Astrocyte (in vitro differentiated cells and primary cell): ENCODE measurements at places on chromosomes 13 and 19. TPM values are rescaled to one million over a fixed set of nuclear protein-coding genes. Genes with fewer than 3 reads are reported as not detected.

GRCh38 chr19:13764821-13765394 is 586 bp downstream of the MRI1 start:
- no peaks in the 10 kb centered on the region for H3K27me3 ChIP-seq
- peak overlapping the region; percentile 12 for H3K27ac ChIP-seq
- peak overlapping the region; percentile 64 for H3K4me3 ChIP-seq
- DNase-seq = no peak
- peaks cover 9% of the 10 kb centered on the region for H3K4me1 ChIP-seq

DNA sequence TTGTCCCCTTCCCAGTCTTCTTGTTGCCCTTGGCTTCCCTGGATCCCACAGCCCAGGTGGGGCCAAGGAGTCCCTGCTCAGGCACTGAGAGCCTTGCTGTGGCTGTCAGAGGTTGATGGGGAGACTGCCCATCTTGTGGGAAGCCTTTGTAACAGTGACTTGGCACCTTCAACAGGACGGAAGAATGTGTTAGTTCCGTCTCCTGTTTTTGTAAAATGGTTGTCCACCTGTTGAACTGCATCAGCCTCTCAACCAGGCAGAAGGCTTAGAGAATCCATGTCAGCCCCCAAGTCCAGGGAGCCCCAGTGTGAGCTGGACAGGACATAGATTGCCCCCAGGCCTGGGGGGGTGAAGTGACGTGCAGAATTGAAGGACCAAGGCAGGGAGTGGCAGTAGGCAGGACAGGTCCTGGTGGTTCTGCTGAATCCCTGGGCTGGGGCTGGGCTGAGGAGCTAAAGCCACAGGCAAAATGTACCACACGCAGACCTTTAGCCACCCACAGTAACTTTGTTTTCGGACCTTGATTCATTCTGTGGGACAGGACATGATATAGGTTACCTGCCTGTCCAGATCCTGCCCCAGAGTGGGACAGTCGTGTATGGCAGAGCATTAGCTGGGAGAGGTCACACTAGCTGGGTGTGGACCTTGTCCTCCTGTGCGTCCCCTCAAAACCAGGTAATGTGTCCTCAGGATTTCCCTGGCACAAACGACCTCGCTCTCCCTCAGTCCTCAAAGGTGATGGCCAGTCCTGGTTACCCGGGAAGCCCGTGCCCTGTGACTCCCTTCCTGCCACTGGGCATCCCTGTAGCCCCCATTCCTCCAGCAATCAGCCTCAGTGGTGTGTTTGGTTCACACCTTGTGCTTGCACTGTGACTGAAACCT is 47.0 kb downstream of the GATAD2A start:
- DNase-seq = no peak
- no peaks in the 10 kb centered on the region for H3K4me1 ChIP-seq
- no peak overlapping the region for H3K27ac ChIP-seq
- H3K36me3 ChIP-seq = no peaks in the 10 kb centered on the region
- H3K27me3 ChIP-seq = no peaks in the 10 kb centered on the region
- no peak overlapping the region for H3K4me3 ChIP-seq

DNA sequence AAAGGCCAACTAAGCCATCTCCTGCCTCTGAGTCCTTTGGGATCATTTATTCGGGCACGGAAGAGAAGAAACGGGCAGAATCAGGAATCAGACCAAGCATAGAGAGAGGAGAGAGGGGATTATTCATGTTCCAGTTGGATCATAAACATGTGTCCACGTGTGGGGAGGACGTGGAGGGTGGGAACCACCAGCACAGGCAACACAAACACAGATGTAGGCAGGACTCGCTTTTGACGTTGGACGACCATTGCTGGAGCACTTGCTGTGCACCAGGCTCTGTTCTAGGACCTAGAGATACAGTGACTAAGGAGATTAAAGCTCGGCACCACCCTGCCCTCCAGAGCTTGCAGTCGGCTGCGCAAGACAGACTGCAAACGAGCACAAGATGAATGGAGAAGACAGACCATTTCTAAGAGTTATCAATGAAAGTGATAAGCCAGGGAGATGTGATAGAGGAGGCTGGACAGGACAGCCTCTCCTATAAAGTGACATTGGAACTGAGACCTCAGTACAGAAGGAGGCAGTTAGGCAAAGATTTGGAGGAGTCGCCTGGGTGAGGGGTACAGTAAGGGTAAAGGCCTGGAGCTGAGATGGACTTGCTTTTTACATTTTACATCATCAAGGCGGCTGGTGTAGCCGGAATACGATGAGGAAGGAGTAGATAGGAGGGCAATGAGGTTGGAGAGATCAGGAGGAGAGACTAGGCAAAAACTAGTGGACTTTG is 716 bp downstream of the SH2D3A start:
- no peaks in the 10 kb centered on the region for H3K36me3 ChIP-seq
- peaks cover 2% of the 10 kb centered on the region for H3K4me1 ChIP-seq
- H3K27ac ChIP-seq = no peak overlapping the region
- peaks cover 10% of the 10 kb centered on the region for H3K27me3 ChIP-seq

DNA sequence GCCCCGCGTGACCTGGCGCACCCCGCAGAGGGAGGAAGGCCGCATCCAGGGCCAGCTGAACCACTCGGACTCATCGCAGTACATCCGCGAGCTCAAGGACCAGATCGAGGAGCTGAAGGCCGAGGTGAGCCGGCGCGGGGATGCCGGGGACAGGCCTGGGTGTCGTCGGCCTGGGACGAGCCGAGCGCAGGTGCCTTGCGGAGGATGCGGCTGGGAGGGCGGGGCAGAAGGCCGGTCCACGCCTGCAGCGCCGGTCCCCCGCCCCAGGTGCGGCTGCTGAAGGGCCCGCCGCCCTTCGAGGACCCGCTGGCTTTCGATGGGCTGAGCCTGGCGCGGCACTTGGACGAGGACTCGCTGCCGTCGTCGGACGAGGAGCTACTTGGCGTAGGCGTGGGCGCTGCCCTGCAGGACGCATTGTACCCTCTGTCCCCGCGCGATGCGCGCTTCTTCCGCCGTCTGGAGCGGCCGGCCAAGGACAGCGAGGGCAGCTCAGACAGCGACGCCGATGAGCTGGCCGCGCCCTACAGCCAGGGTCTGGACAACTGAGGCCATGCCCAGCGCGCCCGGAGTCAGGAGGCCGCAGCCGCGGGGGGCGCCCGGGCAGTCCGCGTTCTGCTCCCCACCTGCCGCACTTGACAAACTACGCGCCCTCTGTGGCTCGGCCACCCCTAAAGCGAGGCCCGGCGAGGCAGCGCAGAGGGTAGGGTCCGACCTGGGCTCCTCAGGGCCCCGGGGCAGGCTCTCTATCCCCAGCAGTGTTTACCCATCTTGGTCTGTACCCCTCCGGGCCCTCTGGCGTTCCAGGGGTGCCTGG is 10.8 kb downstream of the PRR36 start:
- H3K36me3 ChIP-seq = no peaks in the 10 kb centered on the region
- no peak overlapping the region for H3K4me3 ChIP-seq
- H3K27ac ChIP-seq = no peak overlapping the region
- H3K4me1 ChIP-seq = no peaks in the 10 kb centered on the region

- H3K27ac ChIP-seq = no peak overlapping the region
- no peak overlapping the region for H3K4me3 ChIP-seq
- no peaks in the 10 kb centered on the region for H3K4me1 ChIP-seq
- H3K36me3 ChIP-seq = no peaks in the 10 kb centered on the region
These were observed 60.0 kb upstream of the SPRY2 start for GRCh38 chr13:80400865-80401426.

DNA sequence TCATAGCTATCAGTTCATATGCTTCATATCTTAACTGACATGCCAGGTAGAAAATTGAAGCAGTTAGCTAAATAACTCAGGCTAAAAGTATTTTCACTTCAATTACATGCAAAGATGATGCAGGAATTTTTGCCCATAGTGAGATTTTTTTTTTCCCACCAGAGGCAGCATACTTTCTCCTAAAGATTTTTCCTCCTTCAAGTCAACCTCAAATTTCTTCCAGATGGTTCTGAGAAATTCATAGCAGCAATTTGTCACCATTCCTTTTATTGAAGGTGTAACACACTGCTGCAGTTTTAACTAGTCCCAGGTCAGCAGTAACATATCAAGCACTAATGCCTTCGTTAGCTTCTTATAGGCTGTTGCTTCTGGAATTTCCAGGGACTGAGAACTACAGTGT is 141.9 kb downstream of the SUCLA2 start:
- no peak overlapping the region for H3K27ac ChIP-seq

- no peak for DNase-seq
- H3K4me1 ChIP-seq = peaks cover 2% of the 10 kb centered on the region
- H3K27ac ChIP-seq = no peak overlapping the region
These were observed 6.4 kb downstream of the ATP11A start for GRCh38 chr13:112696001-112696868.

DNA sequence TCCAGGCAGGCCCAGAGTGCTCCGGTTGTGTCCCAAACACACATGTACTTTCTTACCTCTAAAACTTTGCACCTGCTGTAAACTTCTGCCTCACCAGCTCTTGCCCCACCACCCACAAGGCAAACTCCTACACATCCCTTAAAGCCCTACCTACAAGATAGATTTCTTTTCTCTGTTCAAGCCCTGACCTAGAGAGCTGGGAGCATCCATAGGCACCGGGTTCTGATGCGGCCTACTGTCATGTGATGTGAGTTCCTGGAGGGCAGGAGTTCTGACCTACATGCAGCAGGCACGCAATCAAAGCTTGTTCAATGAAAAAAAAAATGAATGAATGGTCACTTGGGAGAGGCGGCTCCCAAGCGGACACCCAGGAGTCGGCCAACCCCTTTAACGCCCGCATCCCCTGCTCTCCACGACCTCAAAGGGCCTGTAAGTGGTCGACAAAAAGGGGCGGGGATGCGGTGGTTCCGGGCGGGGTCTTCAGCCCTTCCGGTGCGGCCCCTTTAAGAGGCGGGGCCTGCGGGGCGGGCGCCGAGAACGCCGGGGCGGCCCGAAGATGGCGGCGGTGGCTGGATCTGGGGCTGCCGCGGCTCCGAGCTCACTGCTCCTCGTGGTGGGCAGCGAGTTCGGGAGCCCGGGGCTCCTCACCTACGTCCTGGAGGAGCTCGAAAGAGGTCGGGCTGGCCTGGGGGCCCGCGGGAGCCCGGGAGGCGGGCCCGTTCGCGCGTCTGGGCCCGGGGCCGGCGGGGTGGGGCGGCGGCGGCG is at the start of gene MAP1S:
Gene MAP1S, plus strand, starts transcription at position 534 of the 765 bp plus-strand sequence. Its CDS starts 23 bp downstream, at position 557.
- H3K4me3 ChIP-seq = peak within 1 kb of the TSS; percentile 80
- H3K36me3 ChIP-seq = no peaks in the 10 kb centered on the region
- DNase-seq = peak; percentile 17

- no peak for DNase-seq
- no peaks in the 10 kb centered on the region for H3K27me3 ChIP-seq
- H3K4me3 ChIP-seq = no peak overlapping the region
- peaks cover 12% of the 10 kb centered on the region for H3K36me3 ChIP-seq
These were observed 12.8 kb downstream of the COL4A1 start for GRCh38 chr13:110294146-110294545.

DNA sequence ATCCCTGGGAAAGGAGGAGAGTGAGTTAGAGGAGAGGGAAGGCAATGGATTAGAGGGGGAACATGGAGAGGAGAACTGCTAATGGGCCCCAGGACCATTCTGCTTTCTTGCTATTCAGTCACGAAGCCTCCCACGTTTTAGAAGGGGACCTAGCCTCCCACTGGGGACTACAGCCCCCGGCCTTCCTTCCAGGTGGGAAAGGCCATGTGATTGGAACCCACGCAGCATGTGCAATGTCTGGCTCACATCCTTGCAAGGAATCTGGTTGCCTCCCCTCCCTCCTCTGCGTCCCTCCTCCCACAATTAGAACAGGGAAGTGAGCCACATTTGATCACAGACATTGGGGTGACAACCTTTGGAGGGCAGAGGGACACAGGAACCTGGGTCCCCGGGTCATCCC is 22.5 kb upstream of the PLA2G4C start:
- no peak overlapping the region for H3K27ac ChIP-seq
- H3K4me3 ChIP-seq = no peak overlapping the region
- peaks cover 3% of the 10 kb centered on the region for H3K36me3 ChIP-seq
- H3K27me3 ChIP-seq = no peaks in the 10 kb centered on the region

- peak; percentile 56 for DNase-seq
- no peaks in the 10 kb centered on the region for H3K27me3 ChIP-seq
- no peak overlapping the region for H3K4me3 ChIP-seq
- peak overlapping the region; percentile 96 for H3K27ac ChIP-seq
These were observed 63.6 kb downstream of the RASA3 start for GRCh38 chr13:114068656-114069318.

DNA sequence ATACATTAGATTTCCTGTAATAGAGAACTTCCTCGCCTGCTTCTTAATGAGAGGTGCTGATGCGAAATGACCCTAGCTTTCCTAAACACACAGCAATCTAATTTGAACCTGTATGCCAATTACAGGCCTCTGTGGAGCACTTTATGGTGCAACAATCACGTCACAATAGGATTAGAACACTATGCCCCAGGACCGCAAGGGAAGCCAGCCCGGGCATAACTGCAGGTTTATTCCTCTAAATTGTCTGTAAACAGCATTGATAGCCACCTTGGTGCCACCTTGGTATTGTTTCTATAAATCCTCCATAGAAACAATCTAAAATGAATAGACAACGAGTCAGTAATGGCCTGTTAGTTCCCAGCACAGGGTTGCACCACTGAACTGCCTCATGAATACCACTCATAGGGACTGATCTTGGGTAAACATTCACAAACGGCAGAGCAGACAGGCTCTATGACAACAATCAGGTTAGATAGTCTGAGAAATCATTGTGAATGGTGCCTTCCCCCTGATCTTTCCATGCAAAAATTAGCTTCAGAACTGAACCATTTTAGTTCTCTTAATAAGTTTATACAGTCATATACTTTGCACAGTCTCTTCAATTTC is 182.5 kb upstream of the OBI1 start:
- no peak for DNase-seq
- H3K27ac ChIP-seq = no peak overlapping the region
- no peak overlapping the region for H3K4me3 ChIP-seq
- H3K36me3 ChIP-seq = no peaks in the 10 kb centered on the region
- H3K27me3 ChIP-seq = no peaks in the 10 kb centered on the region

The DACH1 gene
- total RNA-seq = 0.67 and 1.6 TPM in 2 replicates

The CEBPA gene
- total RNA-seq = 0.45 and 0.50 TPM in 2 replicates

The CASP14 gene
- total RNA-seq = not detected in 2 replicates

The OSCAR gene
- total RNA-seq = 0.20 and 0.22 TPM in 2 replicates

The APLP1 gene
- 66.0 and 69.4 TPM in 2 replicates for total RNA-seq
